Hepatocyte (in vitro differentiated cells): ENCODE measurements at places on chromosomes 2 and 18.

DNA sequence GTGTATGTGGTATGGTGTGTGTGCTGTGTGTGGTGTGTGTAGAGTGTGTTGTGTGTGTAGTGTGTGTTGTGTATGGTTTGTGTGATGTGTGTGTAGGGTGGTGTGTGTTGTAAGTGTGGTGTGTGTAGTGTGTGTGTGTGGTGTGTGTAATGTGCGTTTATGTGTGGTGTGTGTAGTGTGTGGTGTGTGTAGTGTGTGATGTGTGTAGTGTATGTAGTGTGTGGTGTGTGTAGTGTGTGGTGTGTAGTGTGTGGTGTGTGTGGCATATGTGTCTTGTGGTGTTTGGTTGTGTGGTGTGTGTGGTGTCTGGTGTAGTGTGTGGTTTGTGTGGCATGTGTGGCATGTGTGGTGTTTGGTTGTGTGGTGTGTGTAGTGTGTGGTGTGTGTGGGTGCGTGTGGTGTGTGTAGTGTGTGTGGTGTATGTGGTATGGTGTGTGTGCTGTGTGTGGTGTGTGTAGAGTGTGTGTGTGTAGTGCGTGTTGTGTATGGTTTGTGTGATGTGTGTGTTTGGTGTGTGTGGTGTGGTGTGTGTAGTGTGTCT, 4.0 kb upstream of the RTP5 start:
- no peak for DNase-seq

DNA sequence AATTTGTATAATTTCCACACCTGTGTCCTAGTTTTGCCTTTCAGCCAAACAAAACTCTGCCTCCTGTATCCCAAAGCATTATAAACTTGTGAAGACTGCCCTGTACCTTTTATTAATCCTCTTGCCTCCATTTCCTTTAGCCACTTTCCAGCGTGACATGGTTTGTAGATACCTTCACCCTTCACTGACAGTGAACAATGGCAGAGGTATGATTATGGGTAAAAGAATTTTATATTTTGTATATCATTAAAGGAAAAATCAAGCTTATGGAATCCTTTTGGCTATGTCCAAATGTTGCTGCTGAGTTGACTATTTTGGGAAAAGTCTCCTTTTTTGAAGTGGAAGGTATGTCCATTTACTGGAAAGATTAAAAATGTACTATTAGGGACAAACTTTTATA, 251.7 kb downstream of the HNMT start:
- no peak for DNase-seq

- DNase-seq: no peak
These were observed 14.0 kb upstream of the PRKCE start for GRCh38 chr2:45637440-45637839.

GRCh38 chr2:138123741-138124140, 159.5 kb downstream of the HNMT start:
- DNase-seq: no peak

DNA sequence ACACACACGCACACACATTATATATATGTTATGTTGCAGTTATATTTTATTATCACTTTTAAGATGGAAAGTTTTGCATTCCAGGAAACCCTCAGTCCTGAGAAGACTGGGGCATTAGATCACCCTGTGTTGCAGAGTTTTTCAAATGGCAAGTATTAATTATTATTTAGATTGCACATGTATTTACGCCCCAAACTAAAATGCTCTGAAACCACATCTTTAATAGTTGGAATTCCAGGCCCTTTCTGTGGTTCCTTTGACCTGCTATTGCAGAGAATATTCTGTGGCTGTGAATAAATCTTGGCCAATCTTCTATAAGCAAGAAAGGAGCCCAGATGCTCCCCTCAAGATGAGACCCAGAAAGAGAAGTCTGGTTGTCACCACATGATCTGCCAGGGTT, 427.0 kb upstream of the TNP1 start:
- no peak for DNase-seq

DNA sequence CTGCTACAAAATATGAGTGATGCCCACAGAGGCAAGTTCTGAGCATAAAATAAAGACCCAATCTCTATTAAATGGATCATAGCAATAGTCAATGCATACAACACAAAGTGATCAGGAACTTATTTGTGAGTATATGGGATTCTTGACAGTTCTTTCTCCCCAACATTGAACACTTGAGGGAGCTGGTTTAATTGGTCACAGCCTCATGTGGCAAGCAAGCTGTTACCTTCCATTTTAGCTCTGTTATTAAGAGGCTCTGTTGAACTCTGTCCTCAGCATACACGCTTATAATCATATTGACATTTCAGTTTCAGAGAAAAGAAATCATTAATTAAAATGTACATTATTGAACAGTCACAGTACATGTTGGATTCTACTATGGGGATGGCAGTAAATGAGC, 37.6 kb upstream of the PAX3 start:
- no peak for DNase-seq

- no peak for DNase-seq
These were observed 97.0 kb downstream of the XRCC5 start for GRCh38 chr2:216206041-216206703.

GRCh38 chr2:192313773-192314172, 119.0 kb upstream of the TMEFF2 start:
- no peak for DNase-seq

- no peak for DNase-seq
These were observed 28.4 kb downstream of the IMPA2 start for GRCh38 chr18:12009581-12010140.

DNA sequence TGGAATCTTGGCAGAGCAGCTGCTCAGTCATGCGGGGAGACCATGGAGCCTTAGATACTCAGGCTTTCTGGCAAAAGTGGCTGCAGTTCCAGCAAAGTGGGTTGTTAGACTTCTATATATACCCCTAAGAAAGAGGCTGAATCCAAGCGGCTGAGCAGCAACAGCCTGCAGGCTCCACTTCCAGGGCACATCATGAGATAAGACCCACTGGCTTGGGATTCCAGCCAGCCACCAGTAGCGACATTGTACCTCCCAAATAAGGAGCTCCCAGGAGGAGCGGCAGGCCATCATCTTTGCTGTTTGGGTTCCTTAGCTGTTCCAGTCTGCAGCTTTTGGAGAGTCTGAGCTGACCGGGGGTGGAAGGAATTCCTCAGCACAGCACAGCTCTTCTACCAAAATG, 150.3 kb upstream of the ST6GAL2 start:
- no peak for DNase-seq
